Dermis blood vessel endothelial cell (primary cell): ENCODE measurements at places on chromosomes 2 and 18. TPM values are rescaled to one million over a fixed set of nuclear protein-coding genes. Genes with fewer than 3 reads are reported as not detected.

SLC4A5 gene
- 0.33 TPM in 1 of 2 replicates, not detected in the other for total RNA-seq

ANKRD62 gene
- not detected in 2 replicates for total RNA-seq

HJURP gene
- total RNA-seq = 10.4 and 19.8 TPM in 2 replicates

CYP27A1 gene
- 8.6 and 12.8 TPM in 2 replicates for total RNA-seq

C1GALT1C1L gene
- total RNA-seq = 0.17 and 0.37 TPM in 2 replicates

NFE2L2 gene
- total RNA-seq = 57.9 and 69.9 TPM in 2 replicates

SLC5A7 gene
- not detected in 2 replicates for total RNA-seq

TTC31 gene
- total RNA-seq = 18.2 and 21.6 TPM in 2 replicates

UGT1A10 gene
- not detected in 2 replicates for total RNA-seq

MC2R gene
- not detected in 2 replicates for total RNA-seq

- DNase-seq = no peak
Observed at GRCh38 chr18:67261931-67262552, 254.5 kb downstream of the DSEL start.

- no peak for DNase-seq
Observed at GRCh38 chr2:103423100-103423499, 661.3 kb downstream of the TMEM182 start.

DNA sequence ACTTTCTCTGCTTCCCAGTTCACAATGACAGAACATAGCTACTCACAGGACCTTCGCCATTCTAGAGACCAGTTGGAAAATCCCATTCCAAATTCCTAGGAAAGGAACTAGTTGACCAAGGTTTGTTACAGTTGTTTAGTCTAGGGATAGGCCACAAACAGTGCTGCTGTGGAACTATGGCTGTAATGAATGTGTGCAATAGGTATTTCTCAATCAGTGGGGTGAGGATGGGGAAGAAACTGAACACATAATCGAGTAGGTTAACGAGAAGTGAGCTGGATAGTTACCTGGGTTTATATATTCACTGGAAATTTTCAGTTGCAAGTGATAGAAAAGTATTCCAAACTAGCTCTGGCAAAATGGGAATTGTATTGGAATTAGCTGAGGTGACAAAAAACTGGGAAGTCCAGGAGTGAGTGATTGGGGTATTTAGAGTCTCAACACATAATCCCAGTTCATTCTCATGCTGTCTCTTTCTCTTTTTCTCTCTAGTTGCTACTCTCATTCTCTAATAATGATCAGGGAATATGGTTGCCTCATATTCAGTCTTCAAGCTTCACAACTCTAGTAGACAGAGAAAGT, 18.2 kb upstream of the HMSD start:
- DNase-seq = no peak

GRCh38 chr2:44713170-44713569, 228.3 kb upstream of the SIX3 start:
- DNase-seq = no peak

DNA sequence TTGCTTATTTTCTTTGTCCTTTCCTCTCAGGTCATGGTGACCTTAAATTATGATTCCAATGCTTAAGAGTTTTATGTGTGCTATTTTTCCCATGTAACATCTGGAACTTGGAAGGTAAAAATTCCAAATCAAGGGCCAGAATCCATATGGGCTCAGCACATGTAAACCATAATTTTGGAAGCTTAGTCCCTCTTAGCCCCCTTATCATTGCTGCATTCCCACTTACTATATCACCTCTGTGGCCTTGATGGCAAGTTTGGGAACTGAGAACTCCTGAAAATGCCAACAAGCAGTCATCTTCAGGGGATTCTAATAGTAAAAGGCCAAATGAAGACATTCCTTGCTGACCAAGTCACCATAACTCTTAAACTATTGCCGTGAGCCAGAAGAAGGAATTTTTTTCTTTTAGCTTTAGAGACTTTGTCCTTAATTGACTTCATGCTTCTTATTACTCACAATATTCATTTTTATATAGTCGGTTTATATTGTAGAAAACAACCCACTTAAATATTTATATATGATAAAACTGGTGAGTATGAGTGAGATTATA, 251.4 kb downstream of the SLC8A1 start:
- DNase-seq = no peak

DNA sequence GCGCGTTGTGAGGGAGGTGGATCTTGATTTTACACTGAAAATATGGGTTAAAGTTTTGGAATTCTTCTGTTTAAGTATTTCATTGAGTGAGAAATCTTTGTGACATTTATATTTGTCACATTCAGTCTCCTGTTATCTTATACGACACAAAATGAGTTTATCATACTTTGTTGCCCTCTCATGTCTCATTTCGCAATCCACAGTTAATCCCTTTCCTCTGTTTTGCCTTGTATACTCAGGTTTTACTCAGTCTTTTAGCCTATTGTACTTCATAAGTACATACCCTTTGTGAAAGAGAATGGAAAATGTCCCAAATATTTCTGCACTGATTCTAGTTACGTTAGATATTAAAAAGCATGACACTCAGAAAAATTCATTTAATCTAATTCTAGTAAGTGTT, 142.7 kb downstream of the ATP9B start:
- DNase-seq = no peak

DNA sequence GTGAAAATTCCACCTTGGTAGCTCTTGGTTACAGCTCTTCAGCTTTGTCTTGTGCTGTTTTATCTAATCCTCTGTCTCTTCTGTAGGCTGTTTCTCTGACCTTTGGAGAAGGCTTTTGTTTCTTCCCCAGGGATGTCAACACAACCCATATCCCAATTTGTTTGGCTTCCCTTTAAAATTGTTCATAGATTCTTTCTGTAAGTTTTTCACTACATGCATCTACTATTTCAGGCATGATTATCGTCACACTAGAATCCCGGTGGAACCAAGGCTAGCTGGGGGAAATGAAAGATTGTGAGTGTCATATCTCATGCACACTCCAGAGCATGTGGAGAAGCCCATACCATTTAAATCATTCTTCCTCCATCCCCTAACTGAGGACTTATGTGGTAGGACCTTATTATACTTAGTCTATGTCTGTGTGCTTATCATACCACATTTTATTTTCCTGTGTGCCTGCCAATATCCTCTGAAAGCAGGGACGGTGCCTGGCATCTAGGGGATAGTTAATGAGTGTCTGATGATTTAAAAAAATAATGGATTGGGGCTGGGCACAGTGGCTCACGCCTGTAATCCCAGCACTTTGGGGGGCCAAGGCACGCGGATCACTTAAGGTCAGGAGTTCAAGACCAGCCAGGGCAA, 59.9 kb downstream of the CRIM1 start:
- no peak for DNase-seq

- peak; percentile 73 for DNase-seq
Observed at GRCh38 chr2:65377556-65378192, 54.7 kb downstream of the SPRED2 start.

GRCh38 chr2:237717366-237718276, 81.0 kb upstream of the RBM44 start:
- no peak for DNase-seq

DNA sequence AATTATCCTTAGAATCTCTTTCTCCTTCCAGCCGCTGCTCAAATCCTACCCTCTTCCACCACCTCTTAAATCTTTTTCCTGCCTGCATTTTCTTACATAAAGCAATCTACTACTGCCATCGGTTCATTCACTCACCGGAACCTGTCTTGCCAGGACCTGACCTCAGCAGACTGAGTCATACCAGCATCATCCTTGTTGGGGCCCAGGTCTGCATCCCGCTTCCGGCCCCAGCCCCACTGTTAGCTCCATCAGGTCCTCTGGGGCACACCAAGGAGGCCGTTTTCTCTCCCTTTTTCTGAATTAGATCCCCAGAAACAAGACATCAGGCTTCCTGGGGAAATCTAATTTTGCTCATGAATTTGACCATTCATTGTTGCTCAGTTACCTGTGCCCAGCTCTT, 42.7 kb upstream of the TGFA start:
- peak; percentile 14 for DNase-seq

- DNase-seq = no peak
Observed at GRCh38 chr18:5180254-5180653, 16.8 kb downstream of the AKAIN1 start.

DNA sequence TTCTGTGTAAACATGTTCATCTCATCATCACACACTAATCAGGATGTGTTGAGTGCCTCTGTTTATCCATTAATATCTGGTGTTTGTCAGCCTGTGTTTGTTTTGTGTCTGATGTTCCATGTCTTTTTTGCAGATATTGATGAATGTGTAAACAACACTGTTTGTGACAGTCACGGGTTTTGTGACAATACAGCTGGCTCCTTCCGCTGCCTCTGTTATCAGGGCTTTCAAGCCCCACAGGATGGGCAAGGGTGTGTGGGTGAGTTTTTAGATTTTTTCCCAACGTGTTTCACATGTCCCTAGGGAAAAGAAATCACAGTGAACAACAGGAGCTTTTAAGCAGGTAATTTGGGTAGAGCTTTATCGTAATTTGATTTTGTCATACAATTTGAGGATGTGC, 133.7 kb upstream of the RASGRP3 start:
- DNase-seq = peak; percentile 52

DNA sequence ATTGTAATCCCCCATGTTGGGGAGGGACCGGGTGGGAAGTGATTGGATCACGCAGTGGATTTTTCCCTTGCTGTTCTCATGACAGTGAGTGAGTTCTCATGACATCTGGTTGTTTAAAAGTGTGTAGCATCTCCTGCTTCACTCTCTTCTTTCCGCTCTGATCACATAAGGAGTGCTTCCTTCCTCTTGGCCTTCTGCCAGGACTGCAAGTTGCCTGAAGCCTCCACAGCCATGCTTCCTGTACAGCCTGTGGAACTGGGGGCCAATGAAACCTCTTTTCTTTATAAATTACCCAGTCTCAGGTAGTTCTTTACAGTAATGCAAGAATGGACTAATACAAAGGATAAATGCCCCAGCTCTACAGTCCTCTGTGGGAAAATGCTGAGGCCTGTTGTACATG, 437.5 kb upstream of the NXPH2 start:
- no peak for DNase-seq

GRCh38 chr2:190407662-190408537, at the start of gene MFSD6:
MFSD6 (plus strand) TSS chr2:190408355; CDS start chr2:190436030, 27,675 bp downstream.
- peak; percentile 9 for DNase-seq

DNA sequence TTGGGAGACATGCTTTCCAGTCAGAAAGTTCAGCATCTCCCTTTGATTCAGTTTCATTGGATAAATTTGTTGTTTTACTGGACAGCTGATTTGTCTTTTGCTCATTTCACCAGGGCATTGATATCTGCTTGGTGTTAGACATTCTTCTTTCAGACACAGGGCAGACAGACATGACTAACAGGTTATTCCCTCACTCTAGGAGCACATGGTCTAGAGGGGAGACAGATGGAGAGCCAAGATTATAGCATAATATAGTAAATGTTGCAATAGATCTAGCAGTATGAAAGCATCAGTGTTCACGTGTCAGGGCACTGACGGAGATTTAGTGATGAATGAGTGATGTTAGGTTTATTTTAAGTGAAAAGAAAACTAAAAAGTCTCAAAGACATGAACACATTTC, 187.0 kb upstream of the CYRIA start:
- no peak for DNase-seq

- DNase-seq = peak; percentile 88
Observed at GRCh38 chr2:234979204-234980167, 27.7 kb downstream of the SH3BP4 start.

- DNase-seq = peak; percentile 8
Observed at GRCh38 chr2:235394278-235394828, 99.5 kb upstream of the AGAP1 start.

- DNase-seq = peak; percentile 55
Observed at GRCh38 chr18:24567199-24567598, 106.8 kb downstream of the HRH4 start.

- no peak for DNase-seq
Observed at GRCh38 chr2:128551435-128551834, 232.8 kb upstream of the HS6ST1 start.

GRCh38 chr2:43469713-43470112, 126.1 kb downstream of the THADA start:
- DNase-seq = no peak

DNA sequence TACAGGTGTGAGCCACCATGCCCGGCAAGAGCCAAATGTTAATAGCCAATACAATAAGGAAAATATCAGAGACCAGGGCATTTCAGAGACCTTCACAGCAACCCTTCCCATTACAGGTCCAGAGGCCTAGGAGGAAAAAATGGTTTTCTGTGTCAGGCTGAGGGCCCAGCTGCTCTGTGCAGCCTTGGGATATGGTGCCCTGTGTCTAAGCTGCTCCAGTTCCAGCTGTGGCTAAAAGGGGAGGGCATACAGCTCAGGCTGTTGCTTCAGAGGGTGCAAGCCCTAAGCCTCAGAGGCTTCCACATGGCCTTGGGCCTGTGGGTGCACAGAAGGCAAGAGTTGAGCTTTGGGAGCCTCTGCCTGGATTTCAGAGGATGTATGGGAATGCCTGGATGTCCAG, 20.1 kb upstream of the CCDC195 start:
- no peak for DNase-seq
